ENCODE measurements at places on chromosomes 6 and 20.
A peak's percentile ranks its signal among the peaks of the same experiment; 100 is the strongest.

- DNase-seq: no peak
Observed at GRCh38 chr6:17656092-17656491, 50.6 kb downstream of the NUP153 start.

DNA sequence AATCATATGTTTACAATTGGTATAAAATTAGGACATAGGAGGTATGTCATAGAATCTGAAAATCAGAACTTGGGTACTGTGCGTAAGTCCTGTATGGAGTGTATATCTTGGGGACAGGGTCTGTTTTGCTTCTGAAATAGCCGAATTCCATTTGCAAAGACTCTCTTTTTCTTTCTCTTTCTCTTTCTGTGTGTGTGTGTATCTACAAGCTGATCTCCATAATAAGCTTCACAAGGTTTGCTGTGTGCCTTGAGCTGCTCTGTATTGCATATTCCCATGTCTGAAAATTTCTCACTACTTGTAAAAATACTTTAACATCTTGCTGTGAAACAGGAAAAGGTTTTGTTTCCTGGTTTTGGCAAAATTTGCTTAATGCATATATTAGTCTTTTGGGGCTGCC, 29.5 kb downstream of the STX11 start:
- DNase-seq: no peak

GRCh38 chr6:151359486-151359885, 31.9 kb downstream of the ZBTB2 start:
- DNase-seq: no peak

GRCh38 chr6:44428682-44429081, 41.2 kb downstream of the CDC5L start:
- DNase-seq: no peak

DNA sequence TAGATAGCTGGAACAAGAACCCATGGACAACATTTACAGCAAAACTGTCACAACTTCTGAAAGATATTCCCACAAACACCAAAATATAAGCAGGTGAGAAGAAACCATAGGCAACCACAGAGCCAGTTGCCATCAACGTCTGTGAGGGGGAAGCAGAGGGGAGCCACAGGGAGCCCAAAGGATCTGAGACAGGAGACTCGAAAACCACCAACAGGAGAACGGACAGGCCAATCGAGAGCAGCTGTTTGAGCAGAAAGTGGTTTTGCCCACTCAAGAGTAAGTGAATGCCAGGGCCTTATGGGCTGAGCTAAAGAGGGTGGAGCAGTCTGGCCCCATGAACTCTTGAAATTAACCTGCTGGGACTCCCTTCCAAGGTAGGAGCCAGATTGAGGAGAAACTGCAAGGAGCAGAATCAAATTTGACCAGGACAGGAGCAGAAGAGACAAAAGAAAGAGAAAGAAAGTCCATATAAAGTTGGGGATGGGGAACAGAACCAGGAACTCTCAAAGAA, 195.4 kb downstream of the ANKRD60 start:
- no peak for DNase-seq

- peak; percentile 27 for DNase-seq
Observed at GRCh38 chr6:143536461-143536865, 24.9 kb upstream of the FUCA2 start.

DNA sequence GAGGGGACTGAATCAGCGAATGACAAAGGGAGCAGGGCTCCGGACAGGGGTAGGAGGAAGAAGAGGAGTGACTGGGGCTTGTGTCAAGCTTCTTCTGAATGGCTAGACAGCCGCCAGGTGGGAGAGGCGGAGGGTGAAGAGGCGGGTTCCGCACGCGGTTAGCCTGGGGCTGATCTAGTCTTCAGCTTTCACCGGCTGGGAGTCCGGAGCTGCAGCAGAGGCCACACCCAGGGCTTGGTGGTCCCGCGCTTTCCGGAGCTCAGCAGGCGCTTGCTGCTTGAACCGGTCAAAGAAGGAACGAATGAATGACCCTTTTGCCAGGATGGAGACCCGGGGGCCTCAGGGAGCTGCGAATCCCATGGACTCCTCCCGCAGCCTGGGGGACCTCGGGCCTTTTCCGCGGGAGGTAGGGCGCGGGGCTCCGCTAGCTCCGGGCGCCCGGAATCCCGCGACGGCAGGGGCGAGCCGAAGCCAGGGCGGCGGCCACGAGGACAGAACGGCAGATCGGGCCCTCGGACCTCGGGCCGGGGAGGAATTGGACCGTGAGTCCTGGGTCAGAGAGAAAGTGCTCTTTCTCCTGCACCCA, at the start of gene C6orf141:
Gene C6orf141, plus strand, starts transcription at position 177 of the 586 bp plus-strand sequence. Its CDS starts 125 bp downstream, at position 302.
- no peak for DNase-seq

GRCh38 chr20:43839793-43840199, 74.9 kb upstream of the TOX2 start:
- DNase-seq: no peak
